Activated CD4-positive, alpha-beta T cell treated with anti-CD3 and anti-CD28 coated beads for 36 hours (primary cell): ENCODE measurements at places on chromosomes 4 and X. TPM values are rescaled to one million over a fixed set of nuclear protein-coding genes. Genes with fewer than 3 reads are reported as not detected.

Gene TMEM35A
- not detected for total RNA-seq

Gene HERC6
- 7.3 TPM for total RNA-seq

GRCh38 chrX:9465380-9466123 is 694 bp downstream of the TBL1X start:
- peak; percentile 51 for DNase-seq

DNA sequence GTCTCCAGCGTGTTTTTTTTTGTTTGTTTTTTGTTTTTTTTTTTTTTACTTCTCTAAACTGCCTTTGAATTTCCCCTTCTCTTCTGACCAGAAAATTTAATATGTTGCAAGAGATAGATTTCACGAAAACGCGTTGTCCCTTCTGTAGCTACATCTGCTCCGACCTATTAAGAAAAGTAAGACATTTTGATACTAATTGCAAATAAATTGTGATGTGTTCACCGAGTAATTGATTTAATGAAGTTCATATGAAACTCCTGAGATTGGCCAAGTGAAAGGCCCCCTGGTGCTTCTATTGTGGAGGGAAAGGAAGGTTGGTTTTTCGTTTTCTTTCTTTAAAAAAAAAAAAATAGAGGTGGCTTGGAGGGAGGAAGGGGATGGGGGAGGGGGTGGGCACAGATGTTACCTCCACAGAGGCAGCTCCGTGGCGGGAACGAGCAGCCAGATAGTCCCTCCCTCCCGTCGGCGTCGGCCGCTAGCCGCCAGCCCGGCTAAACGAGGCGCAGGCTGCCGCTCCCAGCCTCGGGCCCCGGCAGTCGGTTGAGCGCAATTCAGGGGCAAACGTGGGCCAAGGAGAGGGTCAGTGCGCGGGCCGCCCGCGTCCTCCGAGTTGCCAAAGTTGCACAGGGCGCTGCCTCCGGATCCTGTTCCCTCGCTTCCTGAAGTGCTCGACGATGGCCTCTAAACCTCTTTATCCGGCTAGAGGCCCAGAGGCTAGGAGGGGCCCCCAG is 139.1 kb upstream of the ZIC3 start:
- DNase-seq, result peak; percentile 10

Gene CDK16
- total RNA-seq, result 62.7 TPM

GRCh38 chr4:314296-314903 is 9.1 kb upstream of the ZNF732 start:
- no peak for DNase-seq

GRCh38 chrX:114626323-114626722 is 42.4 kb downstream of the HTR2C start:
- DNase-seq, result no peak

- DNase-seq, result no peak
Measured at GRCh38 chrX:5388087-5388486, 840.6 kb downstream of the NLGN4X start.

DNA sequence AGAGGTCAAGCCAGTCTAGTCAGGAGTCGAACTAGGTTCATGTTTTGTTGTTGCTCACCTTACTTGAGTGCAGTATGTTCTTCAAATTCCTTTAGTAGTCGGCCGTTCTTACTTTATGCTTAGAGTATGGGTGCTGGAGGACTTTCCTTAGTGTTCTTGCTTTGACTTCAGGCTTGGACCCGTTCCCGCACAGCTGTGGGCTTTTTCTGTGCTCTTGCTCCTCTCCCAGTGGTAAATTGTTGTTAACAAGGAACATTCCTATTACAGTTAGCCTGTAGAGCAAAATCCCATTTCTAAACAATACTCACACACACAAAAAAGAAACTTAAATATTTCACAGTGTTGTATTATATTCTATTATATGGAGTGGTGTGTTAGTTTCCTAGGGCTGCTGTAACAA is 113.5 kb downstream of the RAP1GDS1 start:
- DNase-seq, result no peak

- no peak for DNase-seq
Measured at GRCh38 chr4:140247237-140247636, 93.3 kb upstream of the MAML3 start.

DNA sequence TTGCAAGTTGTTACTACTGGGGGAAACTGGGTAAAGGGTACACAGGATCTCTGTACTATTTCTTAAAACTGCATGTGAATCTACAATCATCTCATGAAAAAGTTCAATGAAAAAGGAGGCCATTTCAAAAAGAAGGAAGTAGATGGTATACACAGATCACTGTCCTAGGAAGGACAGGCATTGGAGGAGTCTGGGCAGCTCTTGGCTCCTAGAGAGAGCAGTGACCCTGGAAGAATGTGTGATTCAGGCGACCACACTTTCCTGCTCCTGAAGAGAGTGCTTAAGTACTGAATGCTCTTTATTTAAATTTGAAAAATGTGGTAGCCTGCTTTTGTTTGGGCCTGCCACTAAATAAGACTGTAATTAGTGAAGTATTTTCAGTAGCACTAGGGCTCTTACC is 318.1 kb upstream of the CASK start:
- no peak for DNase-seq

- no peak for DNase-seq
Measured at GRCh38 chrX:38236901-38237615, 16.4 kb upstream of the SRPX start.

DNA sequence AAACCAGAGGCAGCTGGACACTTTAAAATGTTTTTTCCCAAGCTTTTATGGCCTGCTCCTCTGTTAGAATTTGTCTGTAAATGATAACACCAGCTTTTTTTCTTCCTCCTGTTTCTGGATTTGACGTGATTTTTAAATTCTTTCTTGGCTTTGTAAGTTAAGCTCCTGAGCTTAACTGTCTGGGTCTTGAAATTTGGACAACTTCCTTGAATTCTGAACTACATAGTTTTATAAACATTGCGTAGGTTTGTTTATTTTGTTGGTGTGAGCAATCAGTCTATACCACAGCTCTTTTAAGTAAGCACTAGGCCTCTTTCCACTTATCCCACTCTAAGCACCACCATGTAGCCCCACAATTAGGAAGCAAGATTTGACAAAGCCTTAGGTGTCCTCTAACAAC is 144.4 kb upstream of the GUCY1A1 start:
- no peak for DNase-seq

Gene SHROOM3
- not detected for total RNA-seq

Gene DTHD1
- total RNA-seq, result 0.76 TPM

DNA sequence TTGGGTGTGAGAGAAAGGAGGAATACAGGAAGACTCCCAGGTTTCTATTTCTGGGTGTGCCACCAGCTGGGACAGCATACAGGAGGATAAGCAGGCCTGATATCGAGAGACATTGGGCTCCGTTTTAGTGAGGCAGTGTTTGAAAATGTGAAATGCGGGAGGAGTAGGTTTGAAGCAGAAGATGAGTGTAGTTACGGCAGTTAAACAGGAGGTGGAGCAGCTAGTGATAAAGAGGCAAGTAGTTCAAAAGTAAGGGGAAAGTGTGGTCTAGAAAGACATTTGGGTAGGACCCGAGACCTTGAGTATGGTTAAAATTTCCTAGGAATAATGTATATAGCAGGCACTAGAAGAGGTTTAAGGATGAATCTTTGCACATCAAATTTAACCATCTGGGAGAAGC is 42.4 kb downstream of the DCUN1D4 start:
- no peak for DNase-seq

Gene MAGEC2
- not detected for total RNA-seq

GRCh38 chr4:336099-336892 is 1.3 kb upstream of the ZNF141 start:
- DNase-seq, result no peak
